Activated naive CD8-positive, alpha-beta T cell treated with anti-CD3 and anti-CD28 coated beads, Interleukin-2, amount 50 U/mL, for 24 hours (primary cell): ENCODE measurements at places on chromosomes 4 and X.
A peak's percentile ranks its signal among the peaks of the same experiment; 100 is the strongest.

GRCh38 chr4:104870495-104871233 lies 276.0 kb upstream of the TET2 start:
- no peak for DNase-seq

DNA sequence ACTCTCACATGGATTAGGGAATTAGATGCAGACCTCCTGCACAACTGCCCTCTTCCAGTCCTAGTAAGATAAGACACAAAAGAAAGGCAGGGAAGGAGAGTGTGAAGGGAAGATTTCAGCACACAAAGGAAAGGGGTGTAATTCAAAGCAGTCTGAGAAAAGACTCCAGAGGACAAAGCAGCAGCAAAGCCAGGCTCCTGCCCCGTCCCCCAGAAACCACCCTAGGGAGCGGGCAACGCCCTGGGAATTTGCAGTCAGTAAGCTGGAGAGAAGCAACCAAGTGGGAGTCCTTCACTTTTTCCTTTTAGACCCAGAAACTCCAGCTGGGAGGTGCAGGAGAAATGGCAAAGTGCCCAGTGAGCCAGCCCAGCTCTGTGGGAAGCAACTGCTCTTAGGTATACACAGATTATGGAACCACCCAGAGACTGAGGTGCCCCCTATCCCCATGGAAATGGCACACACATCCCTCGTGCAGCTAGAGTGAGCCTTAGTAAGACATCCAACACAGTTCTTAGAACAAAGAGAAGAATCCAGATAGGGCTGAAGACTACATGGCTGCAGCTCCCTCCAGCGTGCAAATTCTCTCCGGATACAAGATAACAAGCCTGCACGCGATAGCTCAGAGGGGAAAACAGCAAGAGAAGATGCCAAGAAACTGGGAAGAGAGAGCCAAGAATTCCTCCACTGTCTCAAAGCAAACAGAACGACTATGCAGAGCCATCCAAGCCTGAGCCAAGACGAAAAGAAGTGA lies 26.5 kb upstream of the IRAK1 start:
- DNase-seq = no peak

DNA sequence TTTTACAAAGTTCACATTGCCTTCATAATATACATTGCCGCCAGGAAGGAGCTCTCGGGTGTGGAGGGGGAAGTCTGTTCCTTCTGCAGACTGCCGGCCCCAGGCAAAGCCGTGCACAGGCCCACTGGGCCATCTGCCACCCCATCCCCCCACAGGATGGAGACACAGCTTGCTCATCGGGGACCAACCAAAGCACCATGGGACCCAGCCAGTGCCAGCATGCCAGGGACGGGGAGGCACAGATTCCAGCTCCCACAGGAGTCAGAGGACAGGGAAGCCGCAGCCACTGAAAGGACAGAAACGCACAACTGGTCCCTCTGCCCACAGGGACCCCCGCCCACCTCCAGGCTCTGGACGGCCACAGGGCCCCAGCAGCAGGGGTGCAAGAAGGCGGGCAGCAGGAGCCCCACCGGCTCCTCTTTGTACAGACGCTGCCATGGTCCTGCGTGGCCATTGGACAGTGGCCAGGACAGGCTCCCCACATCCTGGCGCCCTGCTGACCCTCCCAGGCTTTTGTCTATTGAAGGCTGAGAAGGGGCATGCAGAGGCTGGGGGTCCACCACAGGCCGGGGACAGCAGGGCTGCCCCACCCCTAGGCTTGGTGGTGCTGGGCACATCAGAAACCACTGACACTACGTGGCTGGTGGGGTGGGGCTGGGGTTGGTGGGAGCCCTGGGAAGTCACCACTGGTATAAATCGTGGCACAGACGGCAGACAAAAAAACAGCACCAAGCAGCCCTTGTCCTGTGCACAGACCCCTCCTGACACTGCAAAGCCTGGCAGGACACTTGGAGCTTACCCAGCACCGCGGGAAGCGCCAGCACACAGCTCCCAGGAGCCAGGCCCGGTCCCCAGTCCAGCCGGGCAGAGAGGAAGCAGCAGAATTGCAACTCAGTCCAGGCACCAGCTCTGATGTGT lies 89.0 kb downstream of the FAM53A start:
- no peak for DNase-seq

GRCh38 chrX:37905436-37906147 lies 58.2 kb upstream of the DYNLT3 start:
- peak; percentile 15 for DNase-seq

GRCh38 chr4:108828620-108829019 lies 65.8 kb upstream of the ETNPPL start:
- no peak for DNase-seq

DNA sequence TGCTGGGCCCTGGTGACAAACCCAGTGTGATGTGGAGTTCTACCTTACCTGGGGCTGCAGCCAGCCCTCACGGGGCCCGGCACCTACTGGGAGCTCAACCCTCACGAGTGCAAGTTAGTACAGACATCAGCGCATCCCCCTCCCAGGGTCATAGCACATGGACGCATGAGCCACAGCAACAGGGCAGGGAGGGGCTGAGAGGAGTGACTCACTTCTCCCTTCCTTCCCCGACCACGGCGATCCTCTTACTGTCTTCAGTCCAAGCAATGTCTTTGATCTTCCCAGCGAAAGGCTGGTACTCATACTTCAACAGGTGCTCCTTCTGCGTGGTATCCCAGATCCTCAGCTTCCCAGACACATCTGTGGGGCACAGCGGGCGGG lies 17.8 kb downstream of the WDR1 start:
- peak; percentile 60 for DNase-seq

GRCh38 chrX:19725641-19726040 lies 161.8 kb downstream of the SH3KBP1 start:
- no peak for DNase-seq

GRCh38 chr4:153488006-153488891 lies 22.1 kb downstream of the TMEM131L start:
- peak; percentile 83 for DNase-seq

GRCh38 chrX:29662101-29662500 lies 553.3 kb upstream of the MAGEB2 start:
- DNase-seq = no peak

DNA sequence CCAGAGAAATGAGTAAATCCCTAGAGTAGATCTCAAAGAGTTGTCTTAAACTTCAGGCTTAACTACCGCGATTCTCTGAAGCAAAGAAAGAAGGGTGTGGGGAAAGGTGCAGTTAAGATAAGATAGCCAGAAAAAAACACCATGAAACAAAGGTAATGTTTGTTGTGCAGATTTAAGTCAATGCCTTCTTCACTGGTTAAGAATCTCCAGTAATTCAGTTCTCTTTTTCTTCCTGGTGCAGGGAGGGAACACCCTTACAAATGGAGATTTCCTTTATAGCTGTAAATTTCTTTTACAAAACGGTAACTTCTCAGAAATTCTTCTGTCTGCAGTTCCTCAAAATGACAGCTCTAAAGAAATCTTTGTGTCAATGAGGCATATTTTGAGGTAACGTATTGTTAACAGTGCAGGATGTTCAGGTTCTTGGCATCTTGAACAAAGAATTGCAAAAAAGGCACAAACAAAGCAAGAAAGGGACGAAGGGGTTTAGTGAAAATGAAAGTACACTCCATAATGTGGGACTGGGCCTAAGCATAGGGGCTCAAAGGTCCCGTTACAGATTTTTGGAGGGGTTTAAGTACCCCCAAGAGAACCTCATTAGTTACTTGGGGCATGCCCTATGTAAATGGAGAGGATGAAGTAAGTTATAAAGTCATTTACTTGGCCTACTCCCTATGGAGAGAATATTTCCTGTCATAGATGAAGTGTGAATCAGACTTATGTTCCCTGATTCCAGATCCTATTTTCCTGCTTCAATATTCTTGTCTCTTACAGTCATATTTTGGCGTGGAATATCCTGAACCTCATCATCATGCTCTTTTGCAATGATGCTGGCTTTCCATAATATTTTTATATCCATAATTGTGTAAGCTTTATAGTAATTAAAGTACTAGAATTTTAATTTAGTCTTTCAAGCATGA lies 492.0 kb downstream of the PCDH11X start:
- no peak for DNase-seq
